ENCODE measurements at places on chromosomes 13 and 19.

GRCh38 chr13:78816154-78816553 is 157.2 kb upstream of the OBI1 start:
- no peak for DNase-seq

- no peak for DNase-seq
These were observed 1.1 kb downstream of the SYDE1 start for GRCh38 chr19:15108145-15108844.

- DNase-seq, result no peak
These were observed 27.5 kb upstream of the UBE2L5 start for GRCh38 chr13:30394751-30395191.

GRCh38 chr19:20171285-20171684 is 4.3 kb downstream of the ZNF486 start:
- no peak for DNase-seq

DNA sequence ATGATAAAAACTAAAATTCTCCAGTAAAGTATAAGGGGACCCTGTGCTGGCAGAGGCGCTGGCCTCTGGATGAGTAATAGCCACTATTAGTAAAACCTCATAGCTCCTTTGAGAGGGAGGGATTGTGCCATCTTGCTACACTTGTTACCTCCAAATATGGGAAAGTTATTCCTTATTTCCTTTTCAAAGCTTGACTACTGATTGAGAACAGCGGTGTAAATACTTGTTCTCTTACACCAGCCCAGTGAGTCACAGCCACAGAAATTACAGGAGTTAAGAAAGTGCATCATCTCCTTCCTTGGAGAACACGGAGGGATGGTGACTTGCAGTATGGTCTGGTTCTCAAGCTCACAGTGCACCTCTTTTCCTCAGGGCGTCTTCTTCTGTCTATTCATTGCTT is 379.0 kb downstream of the EFNB2 start:
- no peak for DNase-seq

GRCh38 chr13:66212511-66212910 is 1017.6 kb downstream of the PCDH9 start:
- no peak for DNase-seq

GRCh38 chr19:34228347-34228746 is 26.0 kb upstream of the GARRE1 start:
- DNase-seq, result no peak

DNA sequence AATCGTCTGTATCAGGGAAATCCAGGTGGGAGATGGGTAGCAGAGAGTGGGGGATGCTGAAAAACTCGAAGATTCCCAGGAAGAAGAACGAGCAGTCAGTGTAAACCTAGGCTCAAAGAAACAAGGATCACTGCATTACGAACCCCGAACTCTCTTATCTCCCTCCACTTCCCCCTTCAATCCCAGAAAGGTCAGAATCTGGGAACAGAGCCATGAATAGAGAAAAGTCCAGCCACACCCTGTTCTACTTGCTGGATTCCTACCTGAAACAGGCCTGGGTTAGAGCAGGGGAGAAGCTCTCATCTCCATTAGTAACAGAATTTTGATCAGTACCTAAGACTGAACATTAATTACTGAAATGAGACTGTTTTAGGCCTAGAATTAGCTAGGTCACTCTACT is 24.4 kb downstream of the EPSTI1 start:
- no peak for DNase-seq

GRCh38 chr13:102584434-102584833 is 12.4 kb upstream of the TPP2 start:
- DNase-seq, result no peak

DNA sequence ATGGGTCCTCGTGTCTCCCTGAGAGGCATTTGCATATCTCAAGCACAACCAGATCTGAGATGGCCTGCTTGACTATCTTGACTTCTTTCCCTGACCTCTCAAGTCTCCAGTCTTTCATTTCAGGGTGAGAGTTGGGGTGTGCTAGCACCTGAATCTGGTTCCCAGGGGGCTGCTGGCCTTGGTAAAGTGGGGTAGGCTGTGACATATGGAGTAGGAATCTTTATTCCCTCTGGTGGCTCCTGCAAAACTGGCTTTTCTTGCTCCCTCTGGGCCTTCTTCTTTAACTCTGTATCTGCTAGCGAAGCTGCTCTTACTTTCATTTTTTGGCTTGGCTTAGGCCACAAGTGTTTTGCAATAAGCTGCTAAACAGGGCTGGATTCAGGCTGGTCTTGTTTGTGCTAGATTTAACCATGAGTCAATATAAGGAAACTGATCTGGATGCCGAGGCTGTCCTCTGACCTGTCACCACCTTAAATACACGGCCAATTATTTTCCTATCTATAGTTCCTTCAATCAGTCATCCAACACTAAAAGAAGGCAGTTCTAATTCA is 42.3 kb downstream of the ZNF493 start:
- no peak for DNase-seq

- DNase-seq, result no peak
These were observed 413.4 kb downstream of the ZNF536 start for GRCh38 chr19:30785458-30786137.

- DNase-seq, result no peak
These were observed 79.7 kb upstream of the MBNL2 start for GRCh38 chr13:97142452-97142851.

DNA sequence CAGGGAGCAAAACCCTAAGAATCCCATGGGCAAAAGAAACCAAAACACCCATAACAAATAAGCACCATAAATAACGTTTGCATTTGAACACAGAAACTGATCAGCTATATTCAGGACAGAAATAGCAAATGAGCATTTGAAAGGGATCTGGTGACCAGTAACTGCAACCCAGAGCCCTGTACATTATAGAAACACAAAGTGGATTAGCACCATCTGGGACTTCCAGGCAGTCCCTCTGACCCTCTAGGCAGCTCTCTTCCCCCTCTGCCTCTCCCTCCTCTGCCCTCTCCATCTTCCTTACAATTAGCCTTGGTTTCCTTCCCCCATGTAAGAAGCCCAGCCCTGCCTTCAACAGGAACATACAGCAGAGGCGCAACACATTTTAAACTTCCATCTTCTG is 215.0 kb downstream of the DCLK1 start:
- DNase-seq, result no peak

DNA sequence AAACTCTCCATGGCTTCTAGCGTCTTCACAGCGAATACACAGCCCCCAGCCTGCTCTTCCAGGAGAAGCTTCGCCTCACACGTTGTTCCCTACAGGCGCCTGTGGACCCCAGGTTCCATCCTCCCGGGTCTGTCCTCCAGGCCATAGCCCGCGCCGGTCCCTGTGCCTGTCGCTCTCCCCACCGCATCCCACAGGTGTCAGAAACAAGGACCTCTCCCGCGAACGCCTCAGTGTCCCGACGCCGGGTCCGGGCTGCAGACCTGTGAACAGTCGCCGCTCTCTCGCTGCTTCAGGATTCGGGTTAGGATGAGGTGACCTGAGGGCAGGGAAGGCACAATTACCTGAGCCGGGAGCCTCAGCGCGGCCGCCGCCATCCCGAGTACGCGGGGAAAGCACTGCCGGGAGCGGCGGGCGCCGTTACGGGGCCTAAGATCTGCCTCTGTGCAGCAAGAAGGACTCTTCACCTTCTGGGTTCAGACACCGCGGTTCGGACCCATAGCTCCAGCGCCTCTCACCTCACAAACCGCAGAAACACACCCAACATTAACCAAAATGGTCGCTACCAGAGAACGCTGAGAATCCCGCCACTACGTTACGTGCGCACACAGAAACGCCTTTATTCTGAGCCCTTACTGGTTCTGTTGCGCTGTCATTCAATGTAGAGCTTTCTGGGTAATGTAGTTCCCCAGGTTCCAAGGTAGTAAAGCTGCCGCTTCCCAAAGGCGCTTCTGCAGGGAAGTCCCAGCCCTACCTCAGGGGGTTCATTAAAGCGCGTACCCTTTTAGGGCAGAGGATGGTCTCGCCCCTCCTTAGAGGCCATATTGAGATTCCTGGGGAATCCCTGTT is at the start of gene ZNF418:
Gene ZNF418 (minus strand): TSS at position 583 of the 846 bp plus-strand sequence. CDS start 1,580 bp downstream, outside the sequence.
- DNase-seq, result no peak

DNA sequence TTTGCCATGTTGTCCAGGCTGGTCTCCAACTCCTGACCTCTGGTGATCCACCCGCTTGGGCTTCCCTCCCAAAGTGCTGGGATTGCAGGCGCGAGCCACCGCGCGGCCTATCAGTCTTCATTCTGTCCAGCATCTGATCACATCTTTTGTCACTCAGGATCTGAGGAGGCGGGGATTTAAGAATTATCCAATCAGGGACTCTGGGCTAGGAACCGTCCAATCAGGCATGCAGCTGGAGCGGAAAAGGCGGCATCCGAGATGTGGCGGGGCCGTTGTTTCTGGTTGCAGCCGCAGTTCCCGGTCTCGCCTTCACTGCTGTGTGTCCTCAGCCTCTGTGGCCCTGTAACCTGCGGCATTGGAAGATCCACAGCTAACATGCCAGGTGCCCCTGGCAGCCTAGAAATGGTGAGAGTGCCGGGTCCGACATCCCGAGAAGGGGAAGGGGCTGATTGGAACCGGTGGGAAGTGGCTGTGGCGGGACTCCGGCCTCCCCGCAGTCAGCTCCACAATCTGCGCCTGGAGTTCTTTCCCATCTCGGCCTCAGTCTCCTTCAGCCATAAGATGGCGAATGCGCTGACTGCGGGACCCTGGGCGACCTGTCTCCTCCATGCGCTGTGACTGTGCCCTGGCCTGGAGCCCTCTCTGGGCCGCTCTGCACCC is at the start of gene ZNF729:
Gene ZNF729 (plus strand): TSS at position 291 of the 660 bp plus-strand sequence. CDS start 85 bp downstream, at position 376.
- no peak for DNase-seq

DNA sequence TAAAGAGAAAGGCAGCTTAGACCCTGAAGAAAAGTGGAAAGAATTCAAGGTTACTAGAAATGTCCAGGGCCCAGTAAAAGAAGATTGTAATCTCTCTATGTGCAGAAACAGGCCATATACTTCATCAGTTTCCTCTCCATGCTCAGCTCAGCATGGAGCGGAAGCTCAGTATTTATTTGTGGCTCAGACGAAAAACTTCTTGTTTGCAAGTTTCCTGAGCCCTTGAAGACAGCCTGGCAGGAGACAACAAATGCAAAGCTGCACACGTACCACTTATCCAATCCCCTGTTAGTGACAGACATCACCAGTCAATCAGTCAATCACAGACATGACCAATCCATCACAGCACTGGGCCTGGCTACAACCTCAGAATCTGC is 8.1 kb upstream of the KLF2 start:
- no peak for DNase-seq

DNA sequence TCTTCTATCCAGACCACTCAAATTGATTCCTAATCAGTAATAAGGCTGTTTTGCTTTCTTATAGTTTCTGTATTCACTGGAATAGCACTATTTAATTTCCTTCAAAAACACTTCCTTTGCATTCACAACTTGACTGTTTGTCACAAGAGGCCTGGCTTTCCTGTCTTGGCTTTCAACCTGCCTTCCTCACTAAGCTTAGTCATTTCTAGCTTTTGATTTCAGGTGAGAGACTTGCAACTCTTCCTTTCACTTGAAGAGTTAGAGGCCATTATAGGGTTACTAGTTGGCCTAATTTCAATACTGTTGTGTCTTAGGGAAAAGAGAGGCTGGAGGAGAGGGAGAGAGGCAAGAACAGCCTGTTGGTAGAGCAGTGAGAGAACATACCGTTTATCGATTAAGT is 47.0 kb downstream of the SACS start:
- no peak for DNase-seq

GRCh38 chr13:72199640-72200039 is 332.6 kb upstream of the DACH1 start:
- no peak for DNase-seq

DNA sequence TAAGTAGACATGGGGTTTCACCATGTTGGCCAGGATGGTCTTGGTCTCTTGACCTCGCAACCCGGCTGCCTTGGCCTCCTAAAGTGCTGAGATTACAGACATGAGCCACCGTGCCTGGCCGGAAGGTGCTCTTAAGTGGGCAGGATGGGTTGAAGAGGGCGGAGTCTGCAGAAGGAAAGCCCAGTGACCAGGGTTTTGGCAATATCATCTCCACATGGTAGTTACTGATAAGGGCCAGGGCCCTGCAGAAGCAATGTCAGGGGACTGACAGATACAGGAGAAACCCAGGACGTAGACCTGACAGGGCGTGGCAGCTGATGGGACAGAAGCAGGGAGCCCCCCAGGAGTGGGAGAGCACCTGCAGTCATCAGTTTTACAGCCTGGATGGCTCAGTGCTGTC is 45.7 kb upstream of the RNF113B start:
- no peak for DNase-seq

DNA sequence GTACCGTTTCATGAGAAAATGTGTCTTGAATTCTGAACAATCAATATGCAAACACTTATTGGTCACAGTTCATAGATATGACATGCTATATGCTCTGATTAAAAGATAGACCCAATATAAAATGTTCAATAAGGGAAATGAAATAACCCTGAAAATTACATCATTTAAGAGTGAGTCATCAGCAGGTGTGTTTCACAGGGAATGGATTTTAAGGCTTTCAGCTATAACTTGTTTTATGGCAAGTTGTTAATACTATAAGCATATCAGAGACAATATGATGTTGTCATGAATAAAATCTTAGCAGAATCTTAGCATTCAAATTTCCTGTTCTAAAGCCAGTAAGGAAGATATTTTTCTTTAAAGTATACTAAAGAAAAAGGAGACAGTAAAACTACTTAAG is 483.4 kb upstream of the PCDH9 start:
- DNase-seq, result no peak
